T-cell (primary cell): ENCODE measurements at places on chromosomes 6 and 20. TPM values are rescaled to one million over a fixed set of nuclear protein-coding genes. Genes with fewer than 3 reads are reported as not detected.

The EEF1E1 gene
- 21.3 TPM for total RNA-seq

- no peak overlapping the region for H3K27ac ChIP-seq
- no peaks in the 10 kb centered on the region for H3K27me3 ChIP-seq
- H3K4me1 ChIP-seq = no peaks in the 10 kb centered on the region
- no peak overlapping the region for H3K4me3 ChIP-seq
- DNase-seq = no peak
These were observed 90.6 kb downstream of the ERMARD start for GRCh38 chr6:169841907-169842606.

DNA sequence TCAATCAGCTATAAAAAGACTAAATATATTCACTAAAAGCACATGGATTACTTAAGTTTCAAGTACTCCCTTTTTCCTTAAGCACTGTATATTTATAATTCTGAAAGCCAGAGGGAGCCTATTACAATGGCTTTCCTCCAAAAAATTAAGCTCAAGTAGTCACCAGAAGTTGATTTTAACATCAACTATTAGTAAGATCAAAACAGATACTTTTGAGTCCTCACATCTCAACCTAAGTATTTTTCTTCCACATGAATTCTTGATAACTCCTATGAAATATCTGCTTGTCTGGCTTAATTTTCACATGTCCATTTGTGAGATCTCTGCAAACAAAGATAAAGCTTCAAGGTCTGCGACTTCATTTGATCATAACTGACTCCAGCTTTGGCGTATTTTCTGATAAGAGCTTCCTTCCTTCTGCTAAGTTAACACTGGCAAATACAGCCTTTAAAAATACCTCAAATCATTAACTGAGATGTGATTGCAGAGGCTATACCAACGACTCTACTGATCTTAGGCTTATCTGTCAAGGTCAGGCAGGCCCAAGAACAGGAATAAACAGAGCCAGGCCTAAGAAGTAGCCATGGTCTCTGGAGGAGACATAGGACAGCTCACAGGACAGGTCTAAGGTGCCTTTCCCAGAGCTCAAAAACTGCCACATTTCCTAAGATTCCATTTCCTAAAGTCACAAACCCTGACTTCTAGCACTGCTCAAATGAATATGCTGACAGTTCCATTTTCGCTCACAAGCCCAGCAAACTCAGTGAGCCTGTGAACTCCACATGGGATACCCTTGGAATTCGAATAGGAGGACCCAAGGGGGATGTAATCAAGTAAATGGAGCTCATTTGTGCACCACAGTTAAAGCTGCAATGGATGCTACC, 10.0 kb downstream of the SNX5 start:
- no peak overlapping the region for H3K4me3 ChIP-seq
- H3K27me3 ChIP-seq = no peaks in the 10 kb centered on the region
- H3K36me3 ChIP-seq = peaks cover 10% of the 10 kb centered on the region

GRCh38 chr6:168314948-168315347, 4.6 kb downstream of the DACT2 start:
- no peak for DNase-seq
- H3K4me3 ChIP-seq = no peak overlapping the region
- no peaks in the 10 kb centered on the region for H3K36me3 ChIP-seq

The STMN3 gene
- 121 TPM for total RNA-seq

GRCh38 chr6:38794682-38795081, 79.6 kb downstream of the DNAH8 start:
- H3K4me1 ChIP-seq = no peaks in the 10 kb centered on the region
- DNase-seq = no peak
- no peaks in the 10 kb centered on the region for H3K36me3 ChIP-seq
- no peak overlapping the region for H3K27ac ChIP-seq
- no peak overlapping the region for H3K4me3 ChIP-seq

- no peak overlapping the region for H3K27ac ChIP-seq
- no peak for DNase-seq
- peaks cover 12% of the 10 kb centered on the region for H3K4me1 ChIP-seq
- no peaks in the 10 kb centered on the region for H3K36me3 ChIP-seq
- no peak overlapping the region for H3K4me3 ChIP-seq
These were observed 280.4 kb downstream of the PTPRK start for GRCh38 chr6:128240024-128240428.

- H3K4me3 ChIP-seq = no peak overlapping the region
- no peak for DNase-seq
These were observed 27.5 kb upstream of the GLP1R start for GRCh38 chr6:39021041-39021440.

DNA sequence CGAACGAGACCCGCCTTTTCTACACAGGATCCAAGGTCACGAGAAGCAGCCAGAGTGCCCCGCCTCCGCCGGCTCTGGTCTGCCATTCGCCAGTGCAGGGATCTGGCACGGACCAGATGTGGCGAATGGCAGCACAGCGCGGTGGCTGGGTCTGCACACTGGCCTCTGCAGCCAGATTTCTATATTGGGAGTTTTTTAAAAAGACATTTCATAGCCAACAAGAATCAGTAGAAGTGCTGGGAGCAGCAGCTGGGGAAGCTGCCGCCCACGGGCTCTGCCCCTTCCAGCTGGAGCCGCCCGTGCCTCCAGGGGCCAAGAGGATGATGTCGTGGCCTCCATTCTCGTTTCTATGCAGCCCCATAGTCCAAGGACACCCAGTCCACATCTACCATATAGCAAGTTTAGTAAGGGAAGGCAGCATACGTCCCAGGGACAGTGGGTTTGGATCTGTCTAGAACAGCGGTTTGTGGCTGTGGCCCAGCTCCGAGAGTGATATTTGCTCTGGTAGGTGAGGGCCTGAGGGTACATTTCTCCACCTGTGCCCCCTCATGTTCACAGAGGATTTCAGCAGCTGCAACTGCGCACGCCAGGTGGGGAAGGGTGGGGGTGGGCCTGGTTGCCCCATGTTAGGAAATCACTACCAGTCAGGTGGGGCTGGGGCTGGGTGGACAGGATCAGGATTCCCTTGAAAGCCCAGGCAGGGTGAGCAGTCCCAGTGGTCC, 333.7 kb downstream of the ZFAND3 start:
- no peak overlapping the region for H3K4me3 ChIP-seq
- no peak for DNase-seq
- H3K4me1 ChIP-seq = no peaks in the 10 kb centered on the region
- no peak overlapping the region for H3K27ac ChIP-seq

The C6orf15 gene
- not detected for total RNA-seq

The SOX18 gene
- total RNA-seq = 0.35 TPM

The EFHC1 gene
- total RNA-seq = 4.5 TPM

The THBD gene
- 0.13 TPM for total RNA-seq

- H3K27ac ChIP-seq = peak overlapping the region; percentile 97
- DNase-seq = no peak
- H3K4me1 ChIP-seq = peaks cover 8% of the 10 kb centered on the region
- no peaks in the 10 kb centered on the region for H3K27me3 ChIP-seq
- peak overlapping the region; percentile 79 for H3K4me3 ChIP-seq
- H3K36me3 ChIP-seq = peaks cover 32% of the 10 kb centered on the region
These were observed 767 bp downstream of the AP5S1 start for GRCh38 chr20:3820901-3821727.

GRCh38 chr20:49427751-49428518, 54.5 kb downstream of the KCNB1 start:
- H3K4me3 ChIP-seq = no peak overlapping the region
- H3K27me3 ChIP-seq = no peaks in the 10 kb centered on the region
- no peaks in the 10 kb centered on the region for H3K36me3 ChIP-seq
- H3K4me1 ChIP-seq = no peaks in the 10 kb centered on the region
- H3K27ac ChIP-seq = no peak overlapping the region
- DNase-seq = no peak

The CFB gene
- total RNA-seq = not detected

The POPDC3 gene
- total RNA-seq = not detected

DNA sequence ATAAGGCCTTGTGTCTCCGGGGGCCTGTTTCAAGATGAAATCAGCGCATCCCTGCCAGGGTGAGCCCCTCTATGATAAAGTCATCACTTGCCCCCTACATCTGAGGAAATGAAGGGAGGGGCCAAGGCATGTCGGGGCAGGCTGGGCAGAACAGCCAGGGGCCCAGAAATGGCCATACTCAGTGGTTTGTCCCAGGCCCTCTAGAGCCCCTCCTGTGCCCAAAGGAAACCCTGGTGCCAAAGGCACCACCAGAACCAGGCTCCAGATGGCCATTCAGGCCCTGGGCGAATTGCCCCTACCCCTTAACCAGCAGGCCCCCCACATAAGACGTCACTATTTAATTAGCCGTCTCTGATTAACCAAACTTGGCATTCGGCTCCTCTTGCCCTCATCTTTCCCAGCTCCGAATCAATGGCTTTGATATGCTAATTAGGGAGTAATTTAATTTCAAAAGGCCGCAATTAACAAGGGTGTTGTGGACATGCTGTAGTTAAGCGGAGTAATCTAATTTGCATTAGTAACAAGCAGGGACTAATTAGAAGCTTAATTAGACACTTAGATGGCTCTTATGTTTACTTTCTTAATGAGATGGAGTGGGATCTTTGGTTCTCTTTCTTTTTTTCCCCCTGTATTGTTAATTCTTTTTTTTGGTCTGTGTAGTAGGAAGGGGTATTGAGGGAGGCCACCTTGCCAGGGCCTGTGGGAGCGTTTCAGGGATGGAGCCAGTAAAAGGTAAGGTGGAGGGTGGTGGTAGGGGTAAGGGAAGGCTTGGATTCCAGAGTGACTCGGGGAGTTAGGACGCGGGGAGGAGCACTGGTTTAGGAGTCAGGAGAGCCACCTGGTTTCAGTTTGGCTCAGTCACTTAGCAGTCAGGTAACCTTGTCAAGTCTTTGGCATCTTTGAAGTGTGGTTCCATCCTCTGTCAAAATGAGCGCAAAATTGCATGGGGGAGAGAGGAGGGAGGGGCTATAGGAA, 9.4 kb downstream of the FOXP4 start:
- H3K36me3 ChIP-seq = no peaks in the 10 kb centered on the region
- no peaks in the 10 kb centered on the region for H3K27me3 ChIP-seq
- no peak overlapping the region for H3K4me3 ChIP-seq
- no peak overlapping the region for H3K27ac ChIP-seq
- no peak for DNase-seq

- DNase-seq = no peak
- no peaks in the 10 kb centered on the region for H3K36me3 ChIP-seq
- no peak overlapping the region for H3K27ac ChIP-seq
- H3K4me3 ChIP-seq = no peak overlapping the region
- peaks cover 8% of the 10 kb centered on the region for H3K27me3 ChIP-seq
These were observed 828 bp upstream of the SULF2 start for GRCh38 chr20:47785854-47786764.

The RCAN2 gene
- total RNA-seq = 0.15 TPM

The UNC93A gene
- total RNA-seq = not detected

The VNN1 gene
- not detected for total RNA-seq

The RAD21L1 gene
- not detected for total RNA-seq

DNA sequence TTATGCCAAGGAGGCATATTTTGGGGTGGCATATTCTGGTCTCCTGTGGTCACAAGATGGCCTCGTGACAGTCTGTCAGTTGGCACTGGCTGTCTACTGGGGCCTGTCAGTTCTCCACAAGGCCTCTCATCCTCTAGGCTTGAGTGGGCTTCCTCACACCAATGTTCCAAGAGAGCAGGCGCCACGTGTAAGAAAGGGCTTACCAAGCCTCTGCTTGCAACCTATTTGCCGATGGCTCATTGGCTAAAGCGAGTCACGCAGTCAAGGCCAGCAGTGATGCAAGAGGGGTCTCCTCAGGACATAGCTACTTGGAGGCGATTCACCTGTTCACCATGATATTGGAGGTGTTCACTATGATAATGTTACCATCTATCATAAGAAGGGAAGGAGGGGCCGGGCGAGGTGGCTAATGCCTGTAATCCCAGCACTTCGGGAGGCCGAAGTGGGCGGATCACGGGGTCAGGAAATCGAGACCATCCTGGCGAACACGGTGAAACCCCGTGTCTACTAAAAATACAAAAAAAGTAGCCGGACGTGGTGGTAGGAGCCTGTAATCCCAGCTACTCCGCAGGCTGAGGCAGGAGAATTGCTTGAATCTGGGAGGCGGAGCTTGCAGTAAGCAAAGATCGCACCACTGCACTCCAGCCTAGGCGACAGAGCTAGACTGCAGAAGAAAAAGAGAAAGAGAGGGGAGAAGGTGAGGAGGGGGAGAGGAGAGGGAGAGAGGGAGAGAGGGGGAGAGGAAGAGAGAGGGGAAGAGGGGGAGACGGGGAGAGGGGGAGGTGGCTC, 35.3 kb downstream of the C6orf52 start:
- H3K4me1 ChIP-seq = peaks cover 4% of the 10 kb centered on the region
- H3K36me3 ChIP-seq = no peaks in the 10 kb centered on the region
- DNase-seq = no peak
- peak overlapping the region; percentile 34 for H3K4me3 ChIP-seq
- no peak overlapping the region for H3K27ac ChIP-seq

DNA sequence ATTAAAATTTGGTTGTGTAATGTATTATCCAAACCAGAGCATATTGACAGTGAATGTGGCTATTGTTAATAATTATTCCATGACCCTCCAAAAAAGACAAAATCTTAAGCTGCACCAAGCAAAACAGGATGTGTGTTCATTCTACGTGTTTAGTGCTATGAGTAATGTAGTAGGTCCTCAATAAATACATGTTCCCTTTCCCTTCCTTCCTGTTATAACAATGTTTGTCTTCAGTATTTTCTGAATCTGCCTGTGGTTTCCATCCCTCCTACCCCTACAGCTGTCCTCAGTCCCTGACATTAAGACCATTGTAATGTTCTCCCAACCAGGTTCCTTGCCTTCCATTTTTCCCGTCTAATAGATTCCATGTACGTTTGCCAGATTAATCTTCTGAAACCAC, 163.8 kb downstream of the AIG1 start:
- H3K36me3 ChIP-seq = no peaks in the 10 kb centered on the region
- H3K27ac ChIP-seq = no peak overlapping the region
- H3K4me3 ChIP-seq = no peak overlapping the region
- no peak for DNase-seq
